Activated CD8-positive, alpha-beta T cell treated with anti-CD3 and anti-CD28 coated beads, Interleukin-2, amount 10 ng/mL, durations not matched to agents 7 days and 5 days (primary cell): ENCODE measurements at places on chromosomes 13 and 19.
A peak's percentile ranks its signal among the peaks of the same experiment; 100 is the strongest.

- DNase-seq: peak; percentile 30
These were observed 46.9 kb upstream of the VSTM2B start for GRCh38 chr19:29478578-29479565.

DNA sequence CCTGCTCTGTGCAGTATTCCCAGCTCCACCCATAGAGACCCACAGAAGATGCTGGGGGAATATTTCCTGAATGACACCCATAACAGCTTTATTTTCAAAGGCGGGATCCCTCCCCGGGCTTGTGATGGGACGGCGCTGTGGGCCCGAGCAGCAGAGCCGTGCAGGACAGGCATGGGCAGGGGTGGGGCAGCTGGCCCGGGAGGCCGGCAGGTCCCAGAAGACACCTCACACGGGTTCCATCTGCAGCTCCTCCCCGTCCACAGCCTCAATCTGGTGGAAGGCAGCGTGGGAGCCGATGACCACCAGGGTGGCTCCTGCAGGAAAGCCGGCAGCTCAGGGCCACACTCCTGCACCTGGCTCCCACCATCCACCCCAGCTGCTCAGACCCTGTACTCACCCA is 2.5 kb downstream of the RABAC1 start:
- no peak for DNase-seq

GRCh38 chr13:76852986-76853385 is 33.2 kb downstream of the KCTD12 start:
- DNase-seq: no peak

DNA sequence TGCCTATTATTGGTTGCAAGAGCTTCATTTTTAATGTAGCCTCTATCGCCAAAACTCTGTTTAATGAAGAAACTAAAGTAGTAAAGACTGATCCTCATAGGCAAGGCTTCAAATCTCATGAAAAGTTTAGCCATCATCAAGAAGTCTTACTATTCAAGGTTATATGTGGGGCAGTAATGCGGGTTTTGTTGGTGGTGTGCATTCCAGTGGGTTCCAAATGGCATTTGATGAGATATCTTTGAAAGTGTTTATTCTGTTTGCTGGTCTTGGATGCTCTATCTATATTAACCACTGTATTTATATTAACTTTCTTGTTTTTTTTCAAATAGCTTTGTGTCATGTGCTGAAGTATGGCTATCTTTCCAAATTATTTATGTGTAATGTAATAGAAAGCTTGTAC is 72.2 kb downstream of the SERTM1 start:
- no peak for DNase-seq

DNA sequence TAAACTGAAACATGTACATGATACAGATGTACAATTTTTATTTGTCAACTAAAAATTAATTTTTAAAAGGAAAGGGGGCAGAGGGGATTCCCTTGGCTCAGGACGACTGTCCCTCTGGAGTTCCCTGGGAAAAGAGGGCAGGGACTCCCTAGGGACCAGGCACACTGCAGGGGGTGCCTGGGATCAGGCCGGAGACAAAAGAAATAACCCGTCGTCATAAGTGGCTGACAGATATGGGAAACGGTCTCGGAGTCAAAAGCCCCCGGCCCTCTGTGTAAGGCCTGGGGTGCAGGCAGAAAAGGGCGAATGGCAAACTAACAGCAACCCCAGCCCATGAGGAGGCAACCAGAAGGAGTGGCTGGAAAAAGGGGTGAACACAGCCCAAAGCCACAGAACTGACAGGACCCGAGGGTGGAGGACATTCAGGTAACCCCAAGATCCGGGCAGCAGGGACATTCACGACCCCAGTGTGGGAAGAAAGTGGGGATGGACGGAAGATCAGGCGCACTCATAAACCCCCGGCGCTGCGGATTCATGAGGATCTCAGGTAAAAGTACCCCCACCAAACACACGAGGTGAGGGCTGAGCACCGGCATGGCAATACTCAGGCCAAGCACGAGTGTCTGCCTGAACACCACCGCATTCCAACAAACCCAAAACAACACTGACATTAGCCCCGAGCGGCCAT is 6.7 kb downstream of the MLLT1 start:
- no peak for DNase-seq
